Stimulated activated CD8-positive, alpha-beta memory T cell treated with anti-CD3 and anti-CD28 coated beads, Interleukin-4, amount 100 ng/mL, for 1 hour (primary cell): ENCODE measurements at places on chromosomes 7 and 10.

- DNase-seq, result no peak
These were observed 12.4 kb upstream of the SERPINE1 start for GRCh38 chr7:101114492-101114891.

DNA sequence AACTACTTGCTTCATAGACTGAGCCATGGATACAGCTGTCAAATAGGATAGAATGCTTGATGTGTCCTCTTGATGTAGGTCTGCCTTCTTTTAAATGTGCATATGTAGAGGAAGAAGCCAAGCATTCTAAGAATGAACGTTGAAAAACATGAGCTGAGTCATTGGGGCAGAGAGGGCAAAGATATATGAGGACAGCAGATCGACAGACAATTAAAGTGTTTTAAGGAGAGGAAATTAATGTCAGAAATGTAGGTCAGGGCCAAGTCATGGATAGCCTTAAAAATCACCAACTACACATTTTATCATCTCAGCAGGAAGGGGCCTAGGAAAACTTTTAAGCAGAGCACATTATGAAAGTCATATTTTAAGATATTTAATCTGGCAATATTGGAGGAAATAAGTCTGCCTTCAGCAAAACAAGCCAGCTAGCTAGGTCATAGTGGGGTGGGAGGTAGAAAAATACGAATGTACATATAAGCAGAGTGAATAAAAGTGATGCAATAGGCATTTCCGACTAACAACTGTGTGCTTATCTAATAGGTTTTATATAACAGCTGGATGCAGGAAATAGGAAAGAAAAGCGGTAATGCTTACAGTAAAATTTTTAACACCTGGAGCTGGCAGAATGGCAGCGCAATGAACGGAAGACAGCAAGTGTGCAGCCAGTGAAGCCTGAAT lies 638.3 kb upstream of the TPK1 start:
- DNase-seq, result no peak

DNA sequence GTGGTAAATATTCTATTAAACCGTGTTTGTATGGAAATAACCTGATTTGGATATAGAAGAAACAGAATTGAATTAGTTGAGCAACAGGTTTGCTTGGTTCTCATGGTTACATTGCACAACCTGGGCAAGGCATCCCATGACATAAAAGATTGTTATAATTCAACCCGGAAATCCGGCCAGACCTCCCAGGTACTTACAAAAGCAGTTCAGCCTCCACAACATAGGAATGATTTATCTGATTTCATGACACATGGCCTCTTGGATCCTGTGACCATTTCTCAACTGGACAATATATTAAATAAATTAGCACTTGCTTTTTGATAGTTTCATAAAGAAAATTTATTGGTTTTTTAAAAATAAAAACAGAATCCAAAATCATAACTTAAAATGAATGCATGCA lies 55.1 kb upstream of the PTPN12 start:
- DNase-seq, result no peak

- DNase-seq, result no peak
These were observed 94.2 kb upstream of the IGFBP3 start for GRCh38 chr7:46015107-46015868.

GRCh38 chr10:30170814-30171213 lies 111.4 kb upstream of the JCAD start:
- DNase-seq, result no peak

GRCh38 chr7:140237390-140237789 lies 60.6 kb upstream of the KDM7A start:
- no peak for DNase-seq

DNA sequence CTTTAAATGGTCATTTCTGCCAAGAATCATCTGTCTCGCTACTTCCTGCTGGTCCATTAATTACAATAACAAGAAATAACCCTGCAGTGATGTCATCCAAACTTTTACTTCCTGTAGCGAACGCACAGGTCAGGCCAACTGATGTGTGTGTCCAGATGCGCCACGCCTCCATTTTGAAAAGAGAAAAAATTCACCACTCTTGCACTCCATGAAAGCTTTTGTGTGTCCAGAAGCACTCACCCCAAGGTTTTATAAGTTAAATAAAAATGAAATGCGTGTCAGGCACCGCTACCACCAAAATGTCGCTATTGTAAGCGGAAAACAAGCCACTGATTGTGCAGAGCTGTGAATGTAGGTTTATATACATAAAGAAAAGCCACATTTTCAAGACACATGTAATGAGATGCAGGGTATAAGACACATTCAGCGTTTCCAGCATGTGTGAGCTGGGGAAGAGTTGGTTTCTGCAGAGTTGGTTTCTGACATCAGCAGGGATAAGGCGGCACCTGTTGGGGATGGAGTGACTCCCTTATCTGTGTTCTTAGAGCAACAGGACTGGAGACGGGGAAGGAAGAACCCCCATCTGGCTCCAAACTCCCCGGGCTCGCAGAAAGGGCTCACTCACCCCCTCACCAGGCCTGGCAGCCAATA lies 83.3 kb downstream of the CTBP2 start:
- DNase-seq, result no peak

GRCh38 chr7:68601826-68602225 lies 996.4 kb upstream of the AUTS2 start:
- no peak for DNase-seq

DNA sequence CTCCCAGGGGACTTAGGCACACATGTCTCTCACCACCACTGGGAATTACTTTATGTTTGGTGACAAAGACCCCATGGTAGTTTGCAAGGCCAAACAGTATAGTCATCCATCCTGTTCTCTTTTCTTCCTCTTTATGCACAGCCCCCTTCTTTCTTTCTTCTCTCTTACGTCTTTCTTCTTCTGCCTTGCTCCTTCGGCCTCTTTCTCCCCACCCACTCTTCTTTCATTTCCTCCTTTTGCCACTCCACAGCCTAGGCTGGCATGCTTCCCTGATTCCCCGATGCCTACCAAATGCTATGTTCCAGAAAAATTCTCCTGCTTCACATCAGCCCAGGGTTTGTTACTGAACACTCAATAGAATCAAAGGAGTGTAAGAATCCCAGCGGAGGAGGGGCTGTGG lies 62.4 kb upstream of the MKLN1 start:
- DNase-seq, result no peak

DNA sequence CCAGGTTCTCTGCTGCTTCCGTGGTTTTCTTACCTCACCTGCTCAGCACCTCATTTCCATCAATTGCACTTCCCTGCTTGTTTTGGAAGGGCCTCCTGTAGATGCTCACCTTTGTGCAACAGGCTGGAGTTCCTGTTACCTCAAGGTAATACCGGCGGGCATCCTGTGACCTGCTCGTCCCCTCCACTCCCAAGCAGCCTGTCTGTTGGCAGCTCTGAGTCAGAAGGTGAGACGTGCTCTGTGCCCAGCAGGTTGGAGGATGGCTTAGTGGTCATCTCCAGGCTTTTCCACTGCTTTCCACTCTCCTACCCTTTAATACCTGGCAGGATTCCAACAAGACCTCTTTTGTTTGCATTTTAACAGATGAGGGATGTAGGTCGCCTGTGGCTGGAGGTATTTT lies 86.0 kb downstream of the CAMK1D start:
- DNase-seq, result no peak

GRCh38 chr7:92968502-92968901 lies 132.1 kb upstream of the CDK6 start:
- no peak for DNase-seq

DNA sequence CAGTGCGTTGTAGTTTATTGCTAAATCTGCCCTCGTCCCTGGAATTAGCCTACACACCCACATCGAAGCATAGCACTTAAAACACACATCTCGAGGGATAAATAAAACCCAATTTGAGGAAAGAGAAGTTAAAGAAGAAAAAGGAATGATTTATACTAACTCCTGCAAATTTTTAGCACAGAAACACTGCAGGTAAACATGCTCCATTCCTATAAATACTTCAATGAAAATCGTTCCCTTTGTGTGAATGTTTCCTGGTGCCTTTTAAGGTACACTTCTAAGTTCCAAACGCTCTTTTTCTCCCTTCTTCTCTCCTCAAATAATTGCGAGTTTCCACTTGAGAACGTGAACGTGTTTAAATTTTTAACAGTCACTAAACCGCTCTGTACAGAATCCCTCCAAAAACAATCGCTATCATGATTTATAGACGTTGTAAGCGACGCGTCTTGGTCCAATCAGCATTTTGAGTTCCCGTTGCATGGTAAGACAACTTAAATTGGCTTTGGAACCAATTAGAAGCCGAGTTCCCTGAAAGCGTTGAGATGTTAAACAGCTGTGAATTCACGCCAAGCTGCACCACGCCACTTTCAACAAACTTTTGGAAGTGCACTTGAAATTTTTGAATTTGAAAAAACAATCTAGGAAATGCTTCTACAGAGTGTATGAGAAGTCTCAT lies 12.5 kb upstream of the EBLN1 start:
- DNase-seq, result no peak

DNA sequence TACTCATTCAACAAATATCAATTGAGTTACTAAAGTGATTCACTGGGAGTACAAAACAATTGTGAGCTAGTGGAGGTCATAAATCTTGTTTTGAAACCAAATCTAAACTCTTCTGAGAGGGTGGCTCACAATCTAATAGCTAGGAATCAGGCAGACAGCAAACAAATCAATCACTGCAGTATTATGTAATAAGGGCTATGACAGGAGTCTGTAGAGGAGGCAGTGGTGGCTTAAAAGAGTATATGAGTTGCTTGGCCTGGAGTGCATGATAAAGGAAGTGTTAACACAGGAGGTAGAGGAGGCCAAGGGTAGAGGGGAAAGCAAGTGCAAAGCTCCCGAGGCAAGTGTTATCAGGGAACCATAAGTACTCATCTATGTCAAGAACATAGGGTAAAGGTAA lies 16.5 kb downstream of the MYPN start:
- DNase-seq, result no peak

- no peak for DNase-seq
These were observed 162.6 kb downstream of the KLF6 start for GRCh38 chr10:3622427-3622826.
